SW 1271 (cell line): ENCODE measurements at places on chromosomes 3 and 15.

DNA sequence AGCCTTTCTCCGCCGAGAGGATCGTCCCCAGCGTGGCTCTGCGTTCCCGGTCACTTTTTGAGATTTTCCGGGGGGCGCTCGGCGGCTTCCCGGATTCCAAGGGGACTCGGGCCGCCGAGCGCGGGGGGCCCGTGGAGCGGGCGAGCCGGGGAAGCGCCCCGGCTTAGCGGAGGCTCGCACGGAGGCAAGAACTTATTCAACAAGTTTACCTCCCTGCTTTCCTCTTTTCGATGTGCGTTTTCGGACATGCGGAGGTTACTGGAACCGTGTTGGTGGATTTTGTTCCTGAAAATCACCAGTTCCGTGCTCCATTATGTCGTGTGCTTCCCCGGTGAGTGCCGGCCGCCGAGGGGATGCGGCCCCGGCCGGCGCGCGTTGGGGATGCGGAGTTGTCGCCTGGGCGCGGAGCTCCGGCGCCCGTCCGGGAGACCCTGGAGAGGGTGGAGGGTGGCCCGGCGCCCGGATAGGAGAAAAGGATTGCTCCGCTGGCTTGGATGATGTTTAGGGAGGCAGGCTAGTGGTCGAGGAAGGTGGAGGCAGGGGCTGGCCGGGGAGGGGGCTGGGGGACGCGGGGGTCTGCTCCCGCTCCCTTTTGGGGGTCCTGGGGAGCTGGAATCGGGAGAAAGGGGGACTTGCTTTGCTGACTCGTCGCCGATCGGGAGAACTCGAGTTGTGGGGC is 810 bp downstream of the PTPRG start:
- no peak for DNase-seq

DNA sequence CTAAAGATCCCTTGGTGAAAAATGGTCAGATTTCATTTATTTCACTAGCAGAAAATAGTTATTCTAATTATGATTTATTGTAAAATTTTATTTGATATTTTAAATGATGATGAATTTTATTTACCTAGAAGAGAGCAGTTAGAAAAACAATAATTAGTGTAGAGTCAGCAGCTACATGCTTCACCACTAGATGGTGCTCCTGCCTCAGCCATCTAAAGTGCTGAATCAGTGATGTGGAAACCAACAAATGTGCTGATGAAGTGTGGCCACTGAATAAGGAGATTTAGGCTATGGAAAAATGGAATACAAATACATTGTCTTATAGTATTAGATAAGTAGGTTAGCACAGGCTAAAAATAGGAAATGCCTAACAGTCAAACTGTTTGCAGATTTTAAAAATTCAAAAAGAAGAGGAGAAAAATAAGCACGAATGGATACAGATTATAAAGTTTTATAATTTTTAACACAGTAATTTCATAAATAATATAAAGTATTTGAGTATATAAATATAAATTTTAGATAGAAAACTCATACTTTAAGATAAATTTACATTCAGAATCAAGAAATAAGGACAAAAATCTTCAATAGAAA is 109.8 kb downstream of the PPP2R3A start:
- DNase-seq = peak; percentile 64

GRCh38 chr3:86563400-86563970 is 427.5 kb downstream of the VGLL3 start:
- no peak for DNase-seq

DNA sequence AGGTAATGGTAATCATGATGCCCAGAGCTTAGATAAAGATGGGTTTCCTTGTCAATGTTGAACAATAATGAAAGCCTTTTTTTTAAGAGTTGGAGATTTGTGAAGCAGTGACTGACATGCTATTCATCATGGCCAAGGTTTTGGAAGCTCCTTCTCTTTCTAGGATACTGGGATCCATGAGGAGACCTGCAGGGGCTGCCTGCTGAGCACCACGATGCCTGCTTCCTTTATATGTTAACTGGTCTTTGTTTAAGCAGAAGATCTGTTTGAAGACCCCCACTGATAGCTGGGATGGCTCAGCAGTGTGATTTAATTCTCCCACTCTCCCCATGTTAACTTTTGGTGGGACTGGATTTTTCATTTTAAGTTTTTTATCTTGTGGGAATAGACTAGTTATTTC is 15.8 kb downstream of the RBP1 start:
- DNase-seq = no peak

- DNase-seq = no peak
Measured at GRCh38 chr3:180073561-180073960, 36.8 kb upstream of the PEX5L start.

DNA sequence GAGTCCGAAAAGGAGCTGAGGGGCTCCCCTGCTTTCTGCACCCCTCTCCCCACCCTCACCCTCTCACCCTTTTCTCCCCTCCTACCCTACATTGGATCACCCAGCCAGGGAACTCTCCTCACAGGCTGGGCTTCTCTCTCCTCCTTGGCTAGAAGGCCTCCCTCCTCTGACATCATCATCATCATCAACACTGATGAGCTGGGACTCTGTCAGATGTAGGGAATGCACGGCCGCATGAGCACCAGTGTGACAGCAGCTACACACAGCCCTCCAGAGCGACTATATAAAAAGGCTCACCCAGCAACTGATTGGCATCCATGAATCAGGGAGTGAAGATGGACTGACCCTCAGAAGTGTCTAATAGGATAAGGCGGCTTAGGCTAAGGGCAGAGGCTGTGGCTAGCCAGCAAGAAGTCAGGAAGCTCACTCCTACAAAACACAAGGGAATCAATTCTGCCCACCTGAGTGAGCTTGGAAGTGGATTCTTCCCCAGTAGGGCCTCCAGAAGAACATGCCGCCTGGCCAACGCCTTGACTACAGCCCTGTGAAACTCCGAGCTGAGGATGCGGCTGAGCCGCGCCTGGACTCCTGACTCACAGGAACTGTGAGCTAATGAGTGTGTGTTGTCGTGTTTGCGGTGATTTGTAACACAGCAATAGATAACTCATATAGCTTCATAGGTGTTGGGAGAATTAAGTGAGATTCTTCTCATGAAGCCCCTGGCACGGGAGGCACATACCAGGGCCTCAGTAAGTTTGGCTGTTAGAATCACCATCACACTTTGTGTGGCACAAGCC is 147.6 kb downstream of the FAM43A start:
- DNase-seq = no peak

DNA sequence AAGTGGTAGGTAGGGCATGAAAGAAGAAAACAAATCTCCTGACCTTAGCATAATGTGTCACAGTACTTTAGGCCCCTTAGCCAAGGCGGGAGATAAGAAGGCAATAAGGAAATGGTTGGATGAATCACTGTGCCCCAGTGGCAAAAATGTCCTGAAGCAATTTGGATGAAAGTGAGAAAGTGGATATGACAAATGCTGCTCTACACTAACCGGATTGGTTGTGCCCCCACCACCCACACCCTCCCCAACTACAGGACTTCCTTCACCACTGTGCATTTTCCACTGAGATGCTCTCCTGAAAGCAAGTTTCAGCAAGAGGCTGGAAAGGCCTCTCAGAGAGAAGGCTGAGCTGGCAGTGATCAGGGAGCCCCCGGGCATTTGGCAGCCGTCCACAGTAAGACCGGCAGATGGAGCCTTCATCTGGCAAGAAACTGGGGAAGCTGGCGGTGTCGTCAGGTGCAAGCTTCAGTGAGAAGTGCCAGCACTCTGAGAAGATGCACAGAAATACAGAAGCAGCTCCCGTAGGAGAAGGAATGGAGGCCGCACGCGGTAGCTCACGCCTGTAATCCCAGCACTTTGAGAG is 63.8 kb downstream of the ATP1B3 start:
- DNase-seq = peak; percentile 80

DNA sequence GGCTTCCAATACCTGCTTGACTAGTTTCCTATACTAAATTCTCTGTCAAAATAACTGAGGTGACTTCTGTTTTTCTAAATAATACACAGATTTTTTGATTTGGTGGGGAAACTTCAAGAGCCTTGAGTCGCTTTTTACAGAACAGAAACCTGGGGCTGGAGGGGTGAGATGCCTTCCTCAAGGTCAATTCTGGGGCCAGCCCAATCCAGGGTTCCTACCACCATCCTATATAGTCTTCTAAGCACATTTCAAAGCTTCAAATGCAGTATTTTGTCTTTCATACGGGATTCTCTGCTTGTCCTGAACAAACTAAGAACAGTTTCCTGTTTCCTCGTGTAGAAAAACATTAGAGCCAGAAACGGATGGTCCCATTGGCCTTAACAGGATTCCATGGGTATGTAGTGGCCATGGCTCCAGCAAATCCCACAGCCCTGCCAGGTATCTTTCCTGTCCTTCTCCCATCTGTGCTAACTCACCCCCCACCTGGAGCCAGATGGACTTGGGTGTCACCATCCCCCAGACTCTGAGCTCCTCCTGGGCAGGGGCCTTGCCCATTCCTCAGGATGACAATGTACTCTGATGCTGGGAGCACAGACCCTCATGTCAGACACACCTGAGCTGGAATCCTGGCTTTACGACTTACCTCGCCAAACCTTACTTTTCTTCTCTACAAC is 146.9 kb downstream of the KLF13 start:
- DNase-seq = no peak
